Liver (tissue), 10 donors: ENCODE measurements at places on chromosomes 11 and 22. TPM values are rescaled to one million over a fixed set of nuclear protein-coding genes. Genes with fewer than 3 reads are reported as not detected.

DNA sequence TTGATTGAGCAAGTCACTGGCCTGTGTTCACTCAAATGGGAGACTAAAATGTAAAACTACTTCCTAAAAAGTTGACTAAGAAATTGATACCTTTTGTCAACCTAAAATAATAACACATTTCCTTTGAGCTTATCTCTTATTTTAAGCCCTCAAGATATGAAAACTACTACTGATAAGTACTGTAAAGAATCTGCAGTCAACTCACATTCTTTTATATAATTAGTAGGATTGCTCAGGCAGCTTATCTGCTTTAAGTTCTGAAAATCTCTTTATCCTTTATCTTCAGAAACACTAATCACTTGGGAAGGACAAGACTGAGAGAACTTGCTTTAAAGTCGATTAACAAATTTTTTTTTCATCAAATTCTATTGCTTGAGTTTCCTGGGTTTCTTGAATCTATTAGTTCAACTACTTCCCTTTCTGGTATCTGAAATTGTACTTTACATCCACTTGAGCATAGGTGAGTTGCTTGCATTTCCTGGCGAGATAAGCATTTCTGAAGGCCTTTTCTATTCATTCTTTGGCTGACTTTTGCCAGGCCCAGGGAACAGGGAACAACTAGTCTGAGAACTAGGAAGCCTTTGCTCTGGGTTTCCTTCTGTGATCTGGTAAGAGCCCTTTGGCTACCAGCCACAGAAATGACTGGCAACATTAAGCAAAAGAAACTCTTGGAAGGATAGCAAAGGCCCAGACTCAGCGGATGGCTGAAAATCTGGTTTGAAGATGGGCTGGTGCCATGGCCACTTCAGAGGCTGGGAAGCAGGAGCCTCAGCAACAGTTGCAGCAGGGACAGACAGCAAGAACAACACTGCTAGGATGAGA, 19.3 kb upstream of the CSRP3 start:
- no peaks in the 10 kb centered on the region for H3K27me3 ChIP-seq
- H3K4me3 ChIP-seq, result no peak overlapping the region
- H3K27ac ChIP-seq, result no peak overlapping the region
- no peak for DNase-seq
- no peaks in the 10 kb centered on the region for H3K36me3 ChIP-seq

- H3K27me3 ChIP-seq, result no peaks in the 10 kb centered on the region
- peak; percentile 82 for DNase-seq
- H3K27ac ChIP-seq, result peak overlapping the region; percentile 2
- peaks cover 16% of the 10 kb centered on the region for H3K4me1 ChIP-seq
Measured at GRCh38 chr11:77411717-77412441, 62.0 kb downstream of the PAK1 start.

- H3K27ac ChIP-seq, result no peak overlapping the region
- H3K36me3 ChIP-seq, result no peaks in the 10 kb centered on the region
- H3K4me3 ChIP-seq, result no peak overlapping the region
- H3K4me1 ChIP-seq, result no peaks in the 10 kb centered on the region
- no peak for DNase-seq
- no peaks in the 10 kb centered on the region for H3K27me3 ChIP-seq
Measured at GRCh38 chr11:81899156-81899555, 834.5 kb downstream of the FAM181B start.

GRCh38 chr11:87180742-87181141, 143.0 kb downstream of the TMEM135 start:
- H3K27me3 ChIP-seq, result no peaks in the 10 kb centered on the region
- H3K36me3 ChIP-seq, result no peaks in the 10 kb centered on the region
- H3K27ac ChIP-seq, result no peak overlapping the region
- DNase-seq, result no peak
- H3K4me1 ChIP-seq, result no peaks in the 10 kb centered on the region
- H3K4me3 ChIP-seq, result no peak overlapping the region

DNA sequence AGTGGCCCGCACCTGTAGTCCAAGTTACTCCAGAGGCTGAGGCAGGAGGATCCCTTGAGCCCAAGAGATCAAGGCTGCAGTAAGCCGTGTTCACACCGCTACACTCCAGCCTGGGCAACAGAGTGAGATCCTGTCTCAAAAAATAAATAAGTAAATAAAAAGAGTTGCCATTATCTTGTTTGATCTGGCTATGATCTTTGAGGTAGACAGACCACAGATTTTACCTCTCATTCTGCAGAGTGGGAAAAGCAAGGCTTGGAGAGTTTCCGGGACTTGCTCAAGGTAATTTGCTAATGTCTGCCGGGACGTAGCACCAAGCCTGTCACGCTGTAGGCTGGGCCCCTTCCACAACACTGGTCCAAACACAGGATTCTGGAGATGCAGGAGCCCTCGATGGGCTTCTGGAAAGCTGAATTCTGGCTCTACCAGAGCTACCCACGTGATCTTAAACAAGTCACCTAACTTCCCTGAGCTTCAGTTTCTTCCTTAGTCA, 6.8 kb downstream of the GRAP2 start:
- H3K36me3 ChIP-seq, result no peaks in the 10 kb centered on the region
- no peaks in the 10 kb centered on the region for H3K4me1 ChIP-seq
- DNase-seq, result no peak
- peaks cover 2% of the 10 kb centered on the region for H3K27me3 ChIP-seq
- no peak overlapping the region for H3K4me3 ChIP-seq

DNA sequence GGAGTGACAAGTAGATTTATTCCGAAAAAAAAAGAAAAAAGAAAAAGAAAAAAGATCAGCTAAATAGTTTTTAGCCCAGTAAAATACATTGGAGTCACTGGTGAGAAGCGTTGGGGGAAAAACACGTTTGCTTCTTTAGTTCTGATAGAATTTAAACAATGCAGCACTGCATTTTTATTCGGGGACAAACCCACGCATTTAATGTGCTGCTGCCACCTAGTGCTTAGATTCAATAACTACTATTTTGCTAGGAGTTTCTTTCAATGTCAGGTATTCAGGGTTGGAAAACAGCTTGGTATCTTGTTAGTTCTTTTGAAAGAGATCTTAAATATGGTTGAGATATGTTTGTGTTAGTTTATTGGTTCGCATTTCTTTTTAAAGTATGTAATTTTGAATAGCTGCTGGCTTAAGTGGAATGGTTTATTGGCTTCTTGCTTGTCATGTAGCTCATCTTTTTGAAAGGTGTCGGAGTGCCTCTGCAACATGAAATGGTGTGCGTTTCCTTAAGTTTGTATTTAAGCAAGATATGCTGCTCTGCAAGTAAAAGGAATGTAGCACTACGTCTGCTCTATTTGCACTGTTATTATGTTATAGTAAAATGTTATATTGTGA, 41.9 kb downstream of the SVIP start:
- no peak for DNase-seq
- no peaks in the 10 kb centered on the region for H3K4me1 ChIP-seq
- no peak overlapping the region for H3K27ac ChIP-seq
- no peak overlapping the region for H3K4me3 ChIP-seq
- H3K27me3 ChIP-seq, result no peaks in the 10 kb centered on the region

GRCh38 chr11:35218956-35219355, 80.0 kb downstream of the CD44 start:
- H3K27ac ChIP-seq, result no peak overlapping the region
- H3K27me3 ChIP-seq, result no peaks in the 10 kb centered on the region
- DNase-seq, result no peak

- no peak overlapping the region for H3K27ac ChIP-seq
- H3K4me1 ChIP-seq, result no peaks in the 10 kb centered on the region
- H3K4me3 ChIP-seq, result no peak overlapping the region
- DNase-seq, result no peak
- no peaks in the 10 kb centered on the region for H3K27me3 ChIP-seq
Measured at GRCh38 chr22:39024519-39025308, 3.8 kb downstream of the APOBEC3D start.

OR56A4 gene
- 0.05 TPM for total RNA-seq
